Mammary epithelial cell (primary cell): ENCODE measurements at places on chromosomes 16 and 17. TPM values are rescaled to one million over a fixed set of nuclear protein-coding genes. Genes with fewer than 3 reads are reported as not detected.

The IL21R gene
- 0.17 TPM for total RNA-seq

The SLC22A31 gene
- 0.45 TPM in 1 of 2 replicates, not detected in the other for total RNA-seq

The MAP2K6 gene
- 2.2 TPM for total RNA-seq

The CEMP1 gene
- total RNA-seq, result 0.33 TPM

The USP43 gene
- total RNA-seq, result 8.0 and 9.1 TPM in 2 replicates

The SP6 gene
- 4.2 TPM for total RNA-seq

The PRR29 gene
- under 0.01 TPM for total RNA-seq

The SLC5A11 gene
- not detected in 2 replicates for total RNA-seq

The LHX1 gene
- total RNA-seq, result not detected in 2 replicates

The PLCG2 gene
- 8.2 TPM for total RNA-seq
